ENCODE measurements at places on chromosomes 4 and X.

GRCh38 chrX:68443155-68443868 lies 10.0 kb upstream of the OPHN1 start:
- DNase-seq = no peak

DNA sequence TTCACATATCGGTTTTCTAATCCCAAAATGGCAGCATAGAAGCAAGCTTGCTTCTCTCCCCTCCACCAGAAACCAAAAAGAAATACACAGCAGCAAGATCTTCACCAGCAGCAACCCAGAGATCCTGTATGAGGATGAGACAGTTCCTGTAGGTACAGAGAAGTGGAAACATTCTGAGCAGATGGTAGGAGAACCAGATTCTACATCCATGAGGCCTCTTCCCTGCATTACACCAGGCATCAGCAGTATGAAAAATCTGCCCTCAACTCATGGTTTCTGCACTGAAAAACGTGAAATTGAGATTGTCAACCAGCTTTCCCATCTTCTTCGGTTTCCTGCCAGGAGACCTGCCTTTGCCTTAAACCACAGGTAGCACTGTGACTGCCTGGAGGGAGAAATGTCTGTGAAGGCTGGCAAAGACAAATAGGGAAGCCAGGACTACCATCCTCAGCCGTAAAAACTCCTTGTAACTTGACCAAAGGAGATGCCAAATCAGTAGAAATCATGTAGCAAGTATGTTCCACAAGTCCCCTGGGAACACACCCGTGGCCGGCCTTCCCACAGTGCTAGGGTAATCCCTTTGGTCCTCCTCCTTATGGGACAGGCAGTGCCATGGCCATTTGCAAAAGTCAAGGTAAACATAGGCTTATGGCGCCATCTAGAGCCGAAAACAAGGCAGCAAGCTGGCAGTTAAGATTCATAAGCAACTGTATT lies 24.0 kb upstream of the MTHFD2L start:
- peak; percentile 86 for DNase-seq

DNA sequence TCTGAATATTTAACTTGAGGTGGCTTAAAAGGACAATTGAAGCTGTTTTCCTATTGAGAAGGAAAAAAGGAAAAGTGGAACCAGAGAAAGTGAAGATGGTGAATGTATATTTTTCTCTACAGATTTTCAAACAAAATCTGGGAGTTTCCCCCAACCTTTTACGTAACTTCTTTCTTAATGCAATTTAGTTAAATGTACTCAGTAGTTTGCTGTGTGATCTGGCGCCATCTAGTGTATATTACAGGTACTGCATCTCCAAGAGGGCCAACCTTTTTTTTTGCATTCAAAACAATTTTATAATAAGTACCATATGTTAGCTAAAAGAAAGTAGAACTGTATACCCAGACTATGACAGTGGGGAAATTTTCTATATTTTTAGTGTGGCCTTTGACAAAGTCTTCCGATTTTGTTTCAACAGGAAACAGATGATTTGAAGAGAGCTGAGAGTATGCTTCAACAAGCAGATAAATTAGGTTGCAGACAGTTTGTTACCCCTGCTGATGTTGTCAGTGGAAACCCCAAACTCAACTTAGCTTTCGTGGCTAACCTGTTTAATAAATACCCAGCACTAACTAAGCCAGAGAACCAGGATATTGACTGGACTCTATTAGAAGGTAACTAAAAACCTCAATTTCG lies 82.0 kb downstream of the PLS3 start:
- DNase-seq = peak; percentile 51

- DNase-seq = no peak
These were observed 8.3 kb downstream of the RNF212 start for GRCh38 chr4:1105067-1105466.

DNA sequence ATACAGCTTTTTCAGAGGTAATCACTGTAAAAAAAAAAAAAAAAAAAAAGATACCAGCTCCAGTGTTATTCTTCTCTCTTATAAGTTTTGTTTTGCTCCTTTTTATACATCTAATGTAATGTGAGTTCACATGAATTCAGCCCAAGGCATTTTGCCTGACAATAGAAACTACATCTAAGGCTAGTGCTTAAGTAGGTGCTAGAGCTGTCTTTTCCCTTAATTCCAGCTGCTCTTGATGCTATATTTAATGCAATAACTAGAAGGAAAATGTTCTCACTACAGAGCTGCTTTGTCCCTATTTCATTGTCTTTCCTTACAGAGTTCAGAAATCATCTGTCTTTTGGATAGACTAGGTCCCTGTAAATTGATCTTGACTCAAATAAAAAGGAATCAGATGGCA lies 150.1 kb downstream of the NAA11 start:
- DNase-seq = no peak

GRCh38 chr4:67714248-67714583 lies 13.3 kb upstream of the UBA6 start:
- DNase-seq = no peak

GRCh38 chr4:40838742-40839141 lies 89.0 kb downstream of the NSUN7 start:
- DNase-seq = no peak

DNA sequence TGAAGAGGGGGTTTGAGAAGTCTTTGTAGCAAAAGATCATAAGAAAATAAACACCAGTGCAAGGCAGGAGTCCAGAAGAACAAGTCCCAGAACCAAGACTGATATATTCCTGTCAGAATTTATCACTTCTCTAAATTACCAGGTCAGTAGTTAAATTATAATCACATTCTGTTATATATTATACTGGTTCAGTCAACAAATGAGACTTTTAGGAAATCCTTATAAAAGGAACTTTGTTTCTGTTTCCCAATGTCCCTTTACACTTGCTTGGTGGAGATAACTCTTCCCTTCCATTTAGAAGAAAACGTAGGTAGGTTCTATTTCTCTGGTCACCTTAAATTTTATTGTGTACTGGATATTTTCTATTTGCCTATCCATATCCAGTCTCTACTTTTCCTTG lies 21.1 kb downstream of the GBA3 start:
- no peak for DNase-seq

- DNase-seq = no peak
These were observed 20.1 kb upstream of the SMIM14 start for GRCh38 chr4:39658756-39659155.

DNA sequence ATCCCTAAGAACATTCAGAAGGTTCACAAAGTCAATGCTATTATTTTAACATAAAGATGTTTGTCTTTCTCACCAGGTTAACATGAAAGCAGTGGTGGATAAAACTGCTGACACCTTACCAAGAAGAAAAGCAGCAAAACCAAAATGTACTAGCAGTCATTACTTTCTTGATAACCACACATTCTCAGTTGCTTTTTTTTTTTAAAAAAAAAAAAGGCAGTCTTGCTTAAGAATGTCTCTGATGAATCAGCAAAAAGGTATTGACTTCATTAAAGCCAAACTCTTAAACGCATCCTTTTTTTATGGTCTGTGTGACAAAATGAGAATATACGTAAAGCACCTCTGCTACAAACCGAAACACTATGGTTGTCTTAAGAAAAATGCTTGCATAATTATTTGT lies 31.9 kb downstream of the CDKL2 start:
- no peak for DNase-seq

DNA sequence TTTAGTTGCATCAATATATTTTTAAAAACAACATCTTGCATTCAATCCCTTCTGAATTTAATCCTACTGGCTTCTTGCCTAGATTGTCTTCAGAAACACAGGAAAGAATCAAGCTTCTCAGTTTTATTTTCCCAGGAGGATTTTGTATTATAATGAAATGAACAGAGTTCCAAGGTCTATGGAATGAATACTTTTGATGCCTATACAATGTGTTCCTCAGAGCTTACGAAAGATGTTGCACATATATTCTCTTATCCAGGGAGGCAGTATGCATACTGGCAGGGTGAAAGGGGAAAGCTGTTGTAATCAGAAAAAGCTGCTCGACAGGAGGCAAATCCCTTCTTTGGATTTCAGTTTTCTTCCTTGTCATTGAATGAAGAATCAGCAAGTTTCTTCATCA lies 8.8 kb downstream of the TMPRSS11D start:
- no peak for DNase-seq

DNA sequence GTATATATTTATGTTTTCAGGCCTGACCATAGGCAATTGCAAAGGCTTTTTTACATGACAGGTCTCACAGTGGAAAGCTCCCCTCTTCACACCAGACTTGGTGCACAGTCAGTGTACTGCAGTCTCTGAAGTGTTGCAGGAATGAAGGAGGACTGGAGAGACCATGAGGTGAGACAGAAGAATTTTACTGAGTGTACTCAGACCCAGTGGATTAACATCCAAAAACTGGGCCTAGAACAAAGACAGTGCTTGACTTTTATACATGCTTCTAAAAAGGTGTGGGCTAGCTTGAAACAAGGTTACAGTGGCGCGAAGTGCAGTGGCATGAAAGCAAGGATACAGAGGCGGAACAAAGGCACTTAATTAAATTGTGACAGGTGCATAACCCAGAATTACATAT lies 822.9 kb downstream of the RAPGEF2 start:
- no peak for DNase-seq

DNA sequence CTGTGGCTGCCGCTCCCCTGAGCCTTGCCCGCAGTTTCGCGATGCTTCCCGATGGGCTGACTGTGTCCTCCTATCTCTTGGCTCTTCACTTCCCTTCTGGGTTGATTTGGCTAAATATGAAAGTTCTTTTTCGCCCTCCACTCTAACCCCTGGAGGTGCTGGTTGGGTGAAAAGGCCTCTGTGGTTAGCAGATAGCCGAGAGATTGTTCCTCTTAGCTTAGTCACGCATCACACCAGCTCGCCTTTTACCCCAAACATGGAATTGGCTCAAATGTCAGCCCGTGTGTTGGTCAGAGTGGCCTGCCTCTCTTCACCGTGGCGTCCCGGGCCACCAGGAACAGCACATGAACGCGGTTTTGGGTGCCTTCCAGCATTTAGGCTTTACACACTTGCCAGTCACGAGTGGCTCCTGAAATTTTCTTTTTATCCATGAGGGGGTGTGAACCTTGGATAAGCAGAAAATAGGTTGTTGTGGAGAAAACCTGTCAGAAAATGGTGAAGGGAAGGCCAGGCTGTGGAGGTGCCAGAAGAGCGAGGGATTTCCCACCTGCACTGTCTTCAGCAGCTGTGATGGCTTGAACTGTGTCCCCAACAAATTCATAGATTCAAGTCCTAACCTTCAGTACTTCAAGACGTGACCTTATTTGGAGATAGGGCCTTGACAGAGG lies 8.9 kb downstream of the CLCN4 start:
- DNase-seq = peak; percentile 63

DNA sequence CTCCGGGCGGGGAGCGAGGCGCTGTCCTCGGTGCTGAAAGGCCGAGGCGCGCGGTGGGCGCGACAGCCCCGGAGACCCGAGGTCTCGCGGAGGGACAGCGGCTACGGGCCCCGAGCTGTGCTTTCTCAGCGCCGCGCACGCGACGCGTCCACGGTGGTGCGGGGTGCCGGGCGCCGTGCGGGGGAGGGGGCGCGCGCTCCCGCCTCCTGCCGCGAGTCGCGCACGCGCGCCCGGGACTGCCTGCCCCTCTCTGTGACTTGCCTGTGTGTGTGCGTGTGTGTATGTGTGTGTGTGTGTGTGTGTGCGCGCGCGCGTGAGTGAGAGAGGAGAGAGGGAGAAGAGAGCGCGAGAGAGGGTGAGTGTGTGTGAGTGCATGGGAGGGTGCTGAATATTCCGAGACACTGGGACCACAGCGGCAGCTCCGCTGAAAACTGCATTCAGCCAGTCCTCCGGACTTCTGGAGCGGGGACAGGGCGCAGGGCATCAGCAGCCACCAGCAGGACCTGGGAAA lies at the start of gene GRIA2:
GRIA2 (plus strand) TSS at position 358 of the 511 bp plus-strand sequence. CDS start 315 bp downstream, outside the sequence.
- peak; percentile 27 for DNase-seq

- DNase-seq = no peak
These were observed 4.8 kb upstream of the TMPRSS11B start for GRCh38 chr4:68250151-68250930.

Measured in inflammatory macrophage (primary cell).